ENCODE measurements at places on chromosomes 3 and 15.

DNA sequence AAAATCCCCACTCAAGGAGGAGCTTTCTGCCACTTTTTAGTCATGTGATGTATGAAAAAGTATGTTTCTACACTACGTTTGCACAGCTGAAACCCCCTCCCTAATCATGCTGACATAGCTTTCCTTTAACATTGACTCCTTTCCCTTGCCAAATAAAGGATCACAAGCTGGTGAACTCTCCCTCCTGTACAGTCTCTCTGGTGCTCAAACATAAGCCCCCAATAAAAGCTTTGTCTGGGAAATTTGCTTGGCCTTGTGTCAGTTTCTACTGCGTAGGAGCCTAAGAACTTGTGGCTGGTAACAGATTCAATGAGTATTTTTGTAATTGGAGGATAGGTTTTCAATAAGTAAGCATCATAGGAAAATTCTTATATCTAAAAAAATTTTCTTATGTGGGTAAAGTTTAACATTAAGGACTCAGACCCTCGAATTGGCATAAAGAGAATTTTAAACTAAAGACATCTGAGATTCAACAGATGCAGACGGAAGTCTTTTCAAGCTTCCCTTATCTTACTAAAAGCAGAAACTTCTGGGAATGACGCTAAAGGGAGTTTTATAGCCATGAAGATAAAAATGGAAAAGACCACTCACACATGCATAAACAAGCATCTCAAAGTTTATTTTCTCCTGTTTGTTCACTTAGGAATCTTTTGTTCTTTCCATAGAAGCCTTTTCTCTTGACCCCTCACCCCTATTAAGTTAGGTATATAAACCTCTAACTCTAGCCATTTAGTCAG, 44.1 kb upstream of the P2RY1 start:
- no peak for DNase-seq

- no peak for DNase-seq
Observed at GRCh38 chr15:57784081-57784511, 77.6 kb downstream of the POLR2M start.

DNA sequence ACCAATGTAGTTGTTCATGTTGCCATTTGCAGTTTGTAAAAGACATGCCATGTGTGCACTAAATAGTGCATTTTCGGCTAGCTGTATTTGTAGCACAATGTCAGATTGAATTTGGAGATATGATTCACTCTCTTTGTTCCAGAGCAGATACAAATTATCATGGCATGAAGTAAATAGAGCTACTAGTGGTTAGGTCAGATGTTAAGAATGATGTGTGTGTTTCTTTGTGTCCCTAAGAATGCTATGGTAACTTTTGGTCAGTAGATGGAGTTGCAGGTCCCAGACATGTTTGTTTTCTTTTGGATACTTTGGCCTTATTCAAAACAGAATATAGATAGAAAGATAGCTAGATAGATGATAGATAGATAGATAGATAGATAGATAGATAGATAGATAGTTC, 595.8 kb downstream of the NLGN1 start:
- no peak for DNase-seq

- DNase-seq: no peak
Observed at GRCh38 chr15:66269326-66270090, 16.0 kb upstream of the MEGF11 start.

GRCh38 chr15:75031848-75032247, 8.5 kb downstream of the PPCDC start:
- no peak for DNase-seq

- DNase-seq: no peak
Observed at GRCh38 chr15:99165020-99165790, 60.3 kb downstream of the SYNM start.

- no peak for DNase-seq
Observed at GRCh38 chr15:63461230-63461985, 43.0 kb upstream of the USP3 start.

DNA sequence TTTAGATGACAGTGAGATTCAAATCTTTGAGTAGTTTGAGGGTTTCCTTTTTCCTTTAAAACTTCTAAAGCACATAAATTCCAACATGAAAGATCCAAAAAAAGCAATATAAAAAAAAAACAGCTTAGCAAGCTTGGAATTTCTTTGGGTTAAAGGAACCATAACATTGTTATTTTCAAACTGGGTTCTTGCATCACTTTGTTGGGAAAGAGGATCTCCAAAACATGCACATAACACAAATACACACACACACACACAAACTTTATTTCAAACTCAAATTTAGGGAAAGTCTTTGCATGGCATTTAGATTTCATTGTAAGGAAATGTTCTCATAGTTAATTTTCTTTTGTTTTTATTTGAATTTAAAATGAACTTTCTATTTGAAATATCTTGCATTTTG, 79.2 kb upstream of the COL8A1 start:
- no peak for DNase-seq

Data from stimulated activated CD8-positive, alpha-beta memory T cell treated with anti-CD3 and anti-CD28 coated beads, Interleukin-2, amount 100 ng/mL, for 1 hour (primary cell).